ENCODE measurements at places on chromosomes 3 and 15.

GRCh38 chr3:15983232-15983631 lies 185.5 kb upstream of the ANKRD28 start:
- no peak for DNase-seq

DNA sequence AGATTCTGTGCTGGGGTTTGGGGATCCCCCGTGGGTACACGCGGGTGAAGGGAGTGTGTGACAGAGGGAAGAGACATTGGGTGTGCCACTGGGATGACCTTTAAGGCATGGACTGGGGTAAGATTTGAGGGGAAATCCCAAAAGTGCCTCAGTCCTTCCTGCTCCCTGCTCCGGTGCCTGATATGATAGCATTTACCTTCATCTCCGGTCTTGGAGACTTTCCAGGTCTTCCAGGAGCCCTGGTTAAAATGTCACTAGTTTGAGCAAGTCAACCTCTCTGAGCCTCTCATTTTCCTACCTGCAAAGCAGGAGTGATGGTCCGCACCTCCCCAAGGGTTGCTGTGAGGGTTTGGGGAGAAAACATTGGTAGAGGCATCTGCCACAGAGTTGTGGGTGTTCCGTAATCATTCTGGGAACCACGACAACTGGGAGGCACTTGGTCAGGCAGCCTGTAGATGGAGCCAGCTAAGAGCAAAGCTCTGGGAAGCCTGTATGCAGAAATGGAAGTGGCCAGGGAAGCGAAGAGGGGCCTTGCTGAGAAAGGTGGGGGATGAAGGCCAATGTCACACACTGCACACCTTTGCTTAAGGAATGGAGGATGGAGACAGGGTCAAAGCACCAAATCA lies 33.9 kb upstream of the KIF23 start:
- no peak for DNase-seq

DNA sequence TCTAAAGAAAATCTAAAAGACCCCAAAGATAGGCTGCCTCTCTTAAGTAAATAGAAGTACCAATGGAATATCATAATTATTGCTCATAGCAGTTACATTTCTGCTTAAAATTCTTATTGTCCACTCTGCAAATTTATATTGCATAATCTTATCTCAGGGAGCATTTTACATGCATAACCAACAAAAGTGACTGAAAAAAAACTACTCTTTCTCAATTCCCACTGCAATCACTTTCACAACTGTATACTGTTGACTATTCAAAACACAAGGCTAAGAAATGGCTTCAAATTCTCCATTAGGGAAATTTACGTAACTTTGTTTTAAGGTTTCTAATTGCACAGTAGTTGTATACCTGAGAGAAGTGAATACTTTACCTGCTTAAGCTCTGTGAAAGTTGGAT lies 56.3 kb downstream of the HMG20A start:
- no peak for DNase-seq

DNA sequence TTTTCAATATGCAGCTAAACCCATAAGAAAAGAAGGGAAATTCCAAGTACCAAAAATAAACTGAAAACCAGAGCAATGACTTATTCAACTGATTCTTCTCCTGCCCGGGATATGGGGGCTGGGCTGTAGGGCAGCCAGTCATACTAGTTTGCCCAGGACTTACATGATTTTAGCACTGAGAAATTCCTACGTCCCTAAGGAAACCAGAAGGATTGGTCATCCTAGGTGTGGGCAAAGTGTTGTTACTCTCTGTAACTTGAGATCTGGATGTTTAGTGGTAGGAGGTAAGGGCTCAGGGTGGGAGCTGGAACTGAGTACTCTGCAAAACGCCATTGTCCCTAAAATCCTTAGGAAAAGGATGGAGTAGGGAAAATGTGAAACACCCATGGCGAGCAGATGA lies 1.2 kb upstream of the DAZL start:
- no peak for DNase-seq

DNA sequence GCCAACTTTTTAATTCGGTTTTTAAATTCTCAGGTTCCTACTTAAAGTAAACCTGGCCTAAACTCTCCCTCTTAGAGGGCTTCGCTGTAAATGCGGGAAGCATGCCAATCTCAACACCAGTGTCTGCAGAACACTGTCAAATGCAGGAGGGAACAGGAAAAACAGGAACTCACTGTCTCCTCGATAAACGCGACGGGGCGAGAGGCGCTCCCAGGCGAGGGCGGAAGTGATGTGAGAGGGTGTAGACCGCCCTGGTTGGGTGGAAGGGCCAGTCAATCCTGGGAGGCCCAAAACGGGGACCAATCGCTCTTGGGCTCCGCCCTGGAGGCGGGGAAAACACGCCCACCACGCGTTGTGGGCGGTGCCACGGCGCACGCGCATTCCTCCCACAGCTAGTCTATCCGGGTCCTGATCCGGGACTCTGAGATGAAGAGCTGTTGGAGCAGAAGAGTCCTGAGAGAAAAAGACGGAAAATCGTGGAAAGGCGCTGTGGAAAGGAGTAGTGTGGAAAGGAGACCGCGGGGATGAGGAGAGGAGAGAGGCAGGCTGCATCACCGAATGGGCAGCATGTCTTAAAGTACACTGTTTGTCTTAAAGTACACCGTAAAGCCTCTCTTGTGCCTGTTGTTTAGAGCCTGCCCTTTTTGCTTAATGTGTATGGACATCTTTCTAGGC lies 27.1 kb downstream of the SLC28A2 start:
- peak; percentile 97 for DNase-seq

DNA sequence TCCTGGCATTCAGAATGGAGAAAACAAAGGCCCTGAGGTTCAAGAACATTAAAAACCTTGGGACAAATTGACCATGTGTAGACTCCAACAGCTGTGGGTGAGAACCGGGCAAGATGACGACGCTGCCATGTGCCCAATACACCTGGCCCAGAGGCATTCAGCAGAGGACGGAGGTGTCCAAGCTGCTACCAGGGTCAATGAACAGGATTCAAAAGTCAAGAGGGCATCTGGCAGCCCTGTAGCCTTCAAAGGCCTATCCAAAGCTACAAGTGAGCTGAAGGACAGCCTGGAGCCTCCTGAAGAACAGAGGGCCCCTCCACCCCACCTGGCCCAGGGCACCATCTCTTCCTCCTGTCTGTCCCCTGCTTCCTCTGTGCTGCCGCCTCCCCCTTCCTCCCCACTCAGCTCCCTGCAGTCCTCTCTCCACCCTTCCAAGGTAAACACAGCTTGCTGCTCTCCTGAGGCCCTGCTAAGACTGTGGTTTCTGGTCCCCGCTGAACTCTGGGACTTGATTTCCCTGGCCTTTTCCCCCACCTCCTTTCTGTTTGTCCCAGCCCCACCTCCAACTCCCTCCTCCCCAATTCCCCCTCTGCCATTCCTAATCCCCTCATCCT lies 57.5 kb downstream of the HMCES start:
- DNase-seq: no peak

Data from Panc1 (cell line).